ENCODE measurements at places on chromosomes 3 and 15. TPM values are rescaled to one million over a fixed set of nuclear protein-coding genes. Genes with fewer than 3 reads are reported as not detected.

The FOXL2 gene
- 1.2 TPM for total RNA-seq

- no peak for DNase-seq
Observed at GRCh38 chr3:10845839-10846656, 30.0 kb downstream of the SLC6A11 start.

- DNase-seq = no peak
Observed at GRCh38 chr3:123971406-123971805, 10.4 kb upstream of the CCDC14 start.

GRCh38 chr3:149180057-149180573, 41.5 kb downstream of the CP start:
- DNase-seq = peak; percentile 99

GRCh38 chr15:43346305-43346704, 15.9 kb upstream of the LCMT2 start:
- no peak for DNase-seq
